Fibroblast of skin of left quadriceps (primary cell): ENCODE measurements at places on chromosomes 16 and 17.

DNA sequence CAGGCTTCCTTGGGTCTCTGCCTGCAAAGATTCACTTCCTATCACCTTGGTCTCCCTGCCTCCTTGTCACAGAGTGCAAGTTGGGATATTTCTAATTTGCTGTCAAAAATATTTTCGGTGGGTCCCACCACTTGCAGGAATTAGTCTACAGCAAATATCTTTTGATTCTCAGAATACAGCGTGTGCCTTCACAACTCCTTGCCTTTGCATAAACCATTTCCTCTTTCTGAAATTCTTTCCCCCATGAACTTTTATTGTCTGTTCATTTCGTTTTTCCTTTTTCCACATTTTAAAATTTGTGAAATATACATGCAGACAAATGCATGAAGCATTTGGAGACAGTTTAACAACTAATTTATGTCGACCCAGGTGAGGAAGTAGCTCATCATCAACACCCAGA lies 60.0 kb downstream of the HS3ST3B1 start:
- no peak for DNase-seq

DNA sequence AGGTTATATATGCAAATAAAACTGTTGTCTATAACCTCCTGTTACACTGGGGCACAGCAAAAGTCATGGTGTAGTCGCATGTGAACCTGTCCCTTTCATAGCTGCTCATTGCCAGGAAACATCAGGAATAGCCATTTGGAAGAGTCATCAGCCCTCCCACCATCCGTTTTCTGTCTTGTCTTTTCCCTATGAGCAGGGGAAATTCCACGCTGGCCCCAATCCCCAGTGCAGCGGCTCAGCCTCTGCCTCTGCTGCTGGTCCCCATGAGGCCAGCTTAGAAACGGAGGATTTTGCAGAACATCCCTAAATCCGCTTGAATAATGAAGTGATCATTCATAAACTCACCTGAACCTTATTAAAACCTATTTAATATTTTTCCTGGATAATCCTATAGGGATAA lies 10.5 kb downstream of the MAPT start:
- no peak for DNase-seq

GRCh38 chr17:43758497-43759174 lies at the start of gene SOST:
Gene SOST, minus strand, starts transcription at chr17:43758791. Its CDS starts 50 bp downstream, at chr17:43758741.
- no peak for DNase-seq

- DNase-seq, result no peak
These were observed 208.3 kb upstream of the SALL1 start for GRCh38 chr16:51359141-51359955.

DNA sequence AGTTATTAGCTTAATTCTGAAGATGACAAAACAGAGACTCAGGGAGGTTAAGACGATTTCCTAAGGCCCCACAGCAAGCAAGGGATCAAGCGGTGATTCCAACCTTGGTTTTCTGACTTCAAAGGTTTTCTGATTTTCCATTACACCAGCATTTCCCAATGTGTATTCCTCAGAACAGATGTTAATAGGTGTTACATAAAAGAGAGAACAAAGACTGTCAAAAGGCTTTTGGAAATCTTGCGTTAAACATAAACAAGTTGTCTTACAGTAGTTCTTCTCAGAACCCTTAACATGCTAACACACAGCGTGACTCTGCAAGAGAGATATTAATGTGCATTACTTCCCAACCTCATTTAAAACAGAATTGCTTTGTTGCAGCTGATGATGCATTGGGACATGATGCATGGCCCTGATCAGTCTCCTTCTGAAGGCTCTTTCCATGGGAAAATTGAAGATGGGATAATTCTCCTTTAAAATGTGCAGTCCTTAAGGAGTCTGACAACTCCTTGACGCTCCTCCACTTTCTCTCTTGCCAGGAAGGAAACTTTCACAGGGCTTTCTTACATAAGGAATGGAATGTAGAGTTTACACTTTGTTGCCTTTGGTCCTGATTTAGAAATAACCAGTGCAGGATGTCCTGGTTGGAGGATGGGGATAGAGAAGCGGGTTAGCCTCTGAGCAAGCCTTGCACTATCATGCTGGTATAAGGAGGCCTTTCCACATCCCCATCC lies 21.5 kb upstream of the MMD start:
- DNase-seq, result no peak
